ENCODE measurements at places on chromosomes 7 and 10.

DNA sequence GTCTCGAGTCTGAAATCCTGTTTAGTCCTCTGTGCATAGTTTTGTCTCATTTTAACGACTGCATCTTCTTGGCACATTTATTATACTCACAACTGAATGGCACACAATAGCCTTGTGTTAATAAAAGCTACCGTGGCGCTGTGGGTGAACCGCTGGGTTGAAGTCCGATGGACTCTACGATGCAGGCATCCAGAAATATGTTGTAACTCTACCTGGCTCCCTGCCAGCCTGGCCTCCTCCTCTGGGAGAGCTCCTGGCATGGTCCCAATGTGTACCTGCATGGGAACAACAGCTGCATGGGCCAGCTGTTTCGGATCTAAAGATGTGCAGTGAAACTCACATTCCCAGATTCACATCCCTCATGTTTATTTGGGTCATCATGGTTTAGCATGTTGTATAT is 3.7 kb upstream of the DPYSL4 start:
- no peak for DNase-seq

GRCh38 chr10:10977978-10978377 is 39.7 kb upstream of the CELF2 start:
- DNase-seq = no peak

DNA sequence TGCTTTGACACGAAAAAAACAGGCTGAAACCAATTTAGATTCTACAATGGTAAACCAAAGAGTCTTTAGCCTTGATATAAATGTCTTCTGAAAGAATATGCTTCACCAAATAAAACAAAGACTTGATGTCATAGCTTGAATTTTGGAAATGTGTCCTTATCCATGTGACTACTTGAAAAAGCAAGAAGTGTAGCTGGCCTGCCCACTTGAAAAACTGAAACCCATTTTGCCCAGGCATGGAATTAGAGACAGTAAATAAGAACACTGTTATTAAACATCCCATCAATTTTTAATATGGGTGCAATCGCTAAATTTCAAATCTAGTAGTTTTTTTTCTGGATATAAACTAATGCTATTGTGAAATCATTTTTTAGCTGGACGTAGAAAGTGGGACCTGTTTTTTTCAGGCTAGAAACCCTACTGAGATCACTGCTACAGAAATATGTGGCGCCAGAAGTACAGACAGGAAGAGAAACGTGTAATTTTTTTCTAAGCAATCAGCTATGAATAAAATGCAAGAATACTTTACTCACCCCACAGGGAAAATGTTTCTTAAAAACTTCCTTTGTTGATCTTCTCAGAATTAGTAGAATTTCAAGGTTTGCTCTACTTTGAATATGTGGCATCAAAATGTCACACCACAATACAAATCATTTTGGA is 56.7 kb downstream of the PIP4K2A start:
- DNase-seq = no peak

GRCh38 chr10:287026-287709 is 151.9 kb downstream of the ZMYND11 start:
- no peak for DNase-seq

- DNase-seq = no peak
Measured at GRCh38 chr7:23346316-23346715, 47.2 kb downstream of the MALSU1 start.

- no peak for DNase-seq
Measured at GRCh38 chr7:4266270-4267040, 415.6 kb upstream of the FOXK1 start.

- no peak for DNase-seq
Measured at GRCh38 chr7:121503039-121503438, 106.9 kb upstream of the FAM3C start.

DNA sequence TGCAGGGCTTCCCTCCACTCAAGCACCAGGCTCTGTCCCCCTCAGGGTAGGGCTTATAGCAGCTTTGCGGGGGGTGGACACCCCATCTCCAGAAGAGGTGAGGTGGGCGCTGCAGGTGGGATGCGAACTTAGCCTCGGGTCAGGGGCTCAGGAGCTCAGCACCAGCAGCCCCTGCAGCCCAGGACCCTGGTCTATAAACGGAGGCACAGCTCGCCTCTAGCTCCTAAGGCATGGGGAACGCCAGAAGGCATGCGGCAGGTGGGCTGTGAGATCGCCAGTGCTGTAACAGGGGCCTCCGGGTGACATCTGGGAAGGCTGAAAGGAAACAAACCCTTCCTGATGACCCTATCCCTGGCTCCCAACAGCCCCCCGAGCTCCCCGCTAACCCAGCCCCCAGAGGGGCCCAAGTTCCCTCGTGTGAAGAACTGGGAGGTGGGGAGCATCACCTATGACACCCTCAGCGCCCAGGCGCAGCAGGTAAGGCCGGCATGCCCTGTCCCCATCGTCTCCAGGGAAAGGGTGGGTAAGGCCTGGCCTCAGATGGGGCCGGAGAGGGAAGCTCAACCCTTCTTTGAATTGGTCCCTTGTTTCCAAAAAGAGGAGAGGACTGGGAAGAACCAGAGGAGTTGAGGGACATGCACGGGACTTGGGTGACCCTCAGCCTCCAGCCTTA is 4.2 kb downstream of the NOS3 start:
- DNase-seq = no peak

DNA sequence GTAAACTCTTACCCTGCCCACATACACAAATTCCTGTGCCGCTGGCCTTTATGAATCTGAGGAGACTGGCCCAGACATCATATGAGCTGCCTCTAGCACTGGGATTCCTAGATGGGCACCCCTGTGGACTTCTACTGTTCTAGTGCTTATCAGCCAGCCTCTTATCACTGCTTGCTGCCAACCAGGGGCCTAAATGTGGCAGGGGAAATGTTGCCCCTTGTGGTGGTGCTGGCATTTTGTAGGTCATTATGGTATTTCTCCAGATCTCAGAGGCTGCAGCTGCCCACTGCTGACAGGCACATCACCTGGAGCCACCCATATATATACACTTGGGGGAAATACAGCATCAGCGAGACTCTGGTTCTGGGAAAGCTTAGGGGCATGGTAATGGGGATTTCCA is 5.4 kb downstream of the SFR1 start:
- no peak for DNase-seq

GRCh38 chr7:48497521-48497920 is 326.3 kb downstream of the ABCA13 start:
- DNase-seq = no peak

- DNase-seq = no peak
Measured at GRCh38 chr7:26937939-26938623, 73.7 kb upstream of the SKAP2 start.

GRCh38 chr7:44274623-44274975 is 50.8 kb downstream of the CAMK2B start:
- DNase-seq = no peak

GRCh38 chr7:35988818-35989217 is 164.2 kb upstream of the EEPD1 start:
- DNase-seq = peak; percentile 50

DNA sequence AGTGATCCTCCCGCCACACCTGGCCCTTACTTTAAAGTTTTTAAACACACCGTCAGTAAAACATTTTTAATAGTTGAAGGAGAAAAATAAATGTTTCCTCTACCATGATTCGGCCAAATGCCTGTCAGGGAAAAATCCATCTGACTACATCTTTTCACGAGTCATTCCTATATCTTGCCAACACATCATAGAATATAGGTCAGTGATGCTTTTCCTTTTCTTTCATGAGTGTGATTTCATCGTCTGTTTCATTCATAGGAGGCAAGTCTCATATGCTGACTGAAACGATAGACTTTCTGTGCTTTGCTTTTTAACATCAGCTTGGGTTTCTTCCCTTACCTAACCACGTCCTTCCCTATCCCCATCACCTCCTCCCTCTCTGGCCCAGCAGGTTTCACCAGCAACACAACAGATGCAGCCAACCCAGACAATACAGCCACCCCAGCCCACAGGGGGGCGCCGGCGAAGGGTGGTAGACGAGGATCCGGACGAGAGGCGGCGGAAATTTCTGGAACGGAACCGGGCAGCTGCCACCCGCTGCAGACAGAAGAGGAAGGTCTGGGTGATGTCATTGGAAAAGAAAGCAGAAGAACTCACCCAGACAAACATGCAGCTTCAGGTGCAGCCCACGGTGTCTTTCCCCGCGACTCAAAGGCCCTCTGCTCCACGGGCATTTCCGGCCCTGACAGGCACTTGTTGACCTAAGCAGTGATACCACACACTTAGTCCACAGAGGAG is 149.2 kb downstream of the TRIL start:
- DNase-seq = no peak

All from prostate gland (tissue), 2 donors.